WERI-Rb-1 (cell line): ENCODE measurements at places on chromosomes 16 and 17.

GRCh38 chr16:69005641-69006355 is 99.7 kb upstream of the HAS3 start:
- DNase-seq, result no peak

- DNase-seq, result no peak
These were observed 95.7 kb downstream of the STX8 start for GRCh38 chr17:9479964-9480363.

- DNase-seq, result no peak
These were observed 1.8 kb downstream of the MGRN1 start for GRCh38 chr16:4626396-4626795.

GRCh38 chr16:8850279-8850885 is 18.4 kb downstream of the CARHSP1 start:
- DNase-seq, result peak; percentile 79

DNA sequence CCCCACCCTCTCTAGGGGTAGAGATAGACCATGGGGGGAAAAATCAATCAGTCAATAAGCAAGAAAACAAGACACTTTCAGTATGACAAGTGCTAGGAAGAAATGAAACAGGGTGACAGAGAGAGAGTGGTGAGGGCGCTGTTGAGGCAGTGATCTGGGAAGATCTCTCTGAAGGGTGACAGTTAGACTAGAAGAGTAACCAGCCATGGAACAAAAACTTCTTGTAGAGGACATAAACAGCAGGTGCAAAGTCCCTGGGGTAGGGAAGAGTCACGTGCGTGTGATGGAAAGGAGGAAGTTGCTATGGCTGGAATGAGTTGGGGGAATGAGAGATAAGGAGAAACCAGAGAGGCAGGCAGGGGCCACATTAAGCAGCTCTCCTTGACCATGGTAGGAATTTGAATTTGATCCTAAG is 16.8 kb upstream of the EMP2 start:
- no peak for DNase-seq
